ENCODE measurements at places on chromosomes 1 and 21.

- no peak for DNase-seq
Observed at GRCh38 chr21:45632160-45632559, 11.4 kb upstream of the PCBP3 start.

- no peak for DNase-seq
Observed at GRCh38 chr1:24369199-24369598, 44.4 kb downstream of the STPG1 start.

DNA sequence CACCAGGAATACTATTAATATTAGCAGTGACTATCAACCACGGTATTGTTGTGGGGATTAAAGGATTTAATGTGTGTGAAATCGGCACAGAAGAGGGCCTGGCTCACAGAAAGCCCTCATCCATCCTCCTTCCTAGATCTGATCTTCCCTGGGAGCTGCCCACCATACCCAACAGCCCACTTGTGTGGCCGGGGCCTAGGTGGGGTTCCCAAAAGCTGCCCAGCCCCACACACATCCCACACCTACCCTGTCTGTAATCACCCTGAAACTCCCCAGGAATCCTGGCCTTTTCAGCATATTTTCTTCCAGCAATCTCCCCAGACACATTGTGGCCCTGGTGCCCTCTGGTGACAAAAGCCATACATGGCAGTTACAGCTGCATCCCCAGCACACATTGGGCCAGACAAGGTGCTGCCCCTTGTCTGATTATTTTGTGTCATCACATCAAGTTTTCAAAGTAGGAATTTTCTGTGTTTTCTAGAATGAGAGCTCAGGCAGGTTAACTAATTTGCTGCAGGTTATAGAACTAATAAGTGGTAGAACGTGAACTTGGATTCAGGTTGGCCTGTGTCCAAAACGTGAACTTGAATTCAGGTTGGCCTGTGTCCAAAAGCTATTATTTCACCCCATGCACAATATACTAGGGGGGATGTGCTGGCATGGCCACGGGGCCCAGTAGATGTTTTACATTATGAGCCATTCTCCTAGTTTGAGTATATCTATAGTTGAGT lies 5.3 kb upstream of the SLC6A9 start:
- DNase-seq: no peak

DNA sequence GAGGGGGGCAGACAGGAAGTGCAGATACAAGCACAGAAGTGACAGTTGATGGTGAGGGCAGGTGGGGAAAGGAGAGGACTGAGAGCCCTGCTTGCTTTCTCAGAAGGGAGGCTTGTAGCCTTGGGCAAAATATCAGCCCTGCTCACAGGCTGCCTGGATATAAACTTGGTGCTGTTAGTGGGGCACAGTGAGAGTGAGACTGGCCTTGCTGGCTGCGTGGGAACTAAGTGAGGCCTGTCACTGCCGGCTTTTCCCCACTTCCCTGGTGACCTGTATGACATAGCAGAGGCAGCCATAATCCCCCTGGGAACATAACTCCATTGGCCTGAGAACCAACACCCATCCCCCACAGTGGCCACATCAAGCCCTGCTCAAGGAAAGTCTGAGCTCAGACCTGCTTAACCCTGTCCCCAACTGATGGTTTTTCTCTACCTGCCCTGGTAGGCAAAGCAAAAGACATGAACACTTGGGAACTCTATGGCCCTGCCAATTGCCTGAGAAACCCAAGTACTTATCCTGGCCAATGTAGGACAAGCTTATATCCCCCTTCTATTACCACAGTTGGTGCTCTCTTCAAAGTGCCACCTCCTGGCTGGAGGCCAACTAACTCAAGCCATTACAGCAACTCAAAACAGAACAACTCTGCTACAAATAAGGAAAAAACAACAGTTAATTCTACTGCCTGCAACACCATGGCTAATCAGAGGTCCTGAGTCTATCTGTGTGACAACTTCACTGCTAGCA lies 472.7 kb downstream of the PLPP3 start:
- DNase-seq: no peak

GRCh38 chr1:112702067-112702395 lies 4.9 kb downstream of the RHOC start:
- no peak for DNase-seq

DNA sequence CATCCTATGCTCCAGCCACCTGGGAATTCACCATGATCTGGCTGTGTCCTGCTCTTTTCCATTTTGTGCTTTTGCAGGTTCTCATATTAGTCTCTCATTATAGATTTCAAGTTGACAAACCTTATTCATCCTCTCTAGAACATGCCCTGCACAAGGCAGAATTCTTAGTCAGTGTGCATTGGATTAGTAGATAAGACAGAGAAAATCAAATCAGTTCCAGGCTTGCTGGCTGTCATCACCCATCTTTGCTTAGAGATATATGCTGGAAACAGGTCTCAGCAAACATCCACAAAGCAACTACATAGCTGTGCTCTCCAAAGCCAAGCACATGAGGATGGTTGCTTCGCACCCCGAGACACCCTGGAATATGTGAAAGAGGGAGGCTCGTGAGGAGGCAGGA lies 24.8 kb downstream of the TSPAN2 start:
- no peak for DNase-seq

GRCh38 chr21:45235488-45235887 lies 52.2 kb downstream of the POFUT2 start:
- no peak for DNase-seq

GRCh38 chr1:119626841-119627240 lies 21.2 kb downstream of the ZNF697 start:
- DNase-seq: no peak

DNA sequence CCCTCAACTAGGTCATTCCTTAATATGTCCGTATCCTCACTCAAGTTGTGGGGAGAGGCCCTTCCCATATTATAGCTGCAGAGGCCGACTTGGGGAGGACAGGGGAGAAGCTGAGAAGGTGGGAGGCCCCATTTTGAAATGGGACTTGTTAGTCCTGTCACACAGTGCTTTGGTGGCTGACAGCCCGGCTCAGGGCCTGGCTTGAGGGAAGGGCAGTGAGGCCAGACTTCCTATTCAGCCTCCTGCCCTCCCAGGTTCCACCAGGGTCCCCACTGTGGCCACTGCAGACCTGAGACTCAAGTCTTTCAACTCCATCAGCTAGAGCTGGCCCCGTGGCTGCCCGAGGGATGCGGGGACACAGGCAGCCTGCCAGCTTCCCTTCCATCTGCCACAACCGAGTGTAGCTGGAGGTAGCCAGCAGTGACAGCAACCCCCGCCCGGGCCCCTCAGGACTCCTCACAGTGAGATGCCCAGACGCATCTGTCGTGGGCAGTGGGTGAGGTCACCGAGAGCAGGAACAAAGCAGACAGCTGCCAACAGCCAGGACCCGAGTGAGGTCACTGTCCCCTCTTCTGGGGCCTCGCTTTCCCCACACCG lies 36.9 kb downstream of the SIM2 start:
- DNase-seq: no peak

GRCh38 chr1:222021129-222021528 lies 279.2 kb upstream of the DUSP10 start:
- no peak for DNase-seq

DNA sequence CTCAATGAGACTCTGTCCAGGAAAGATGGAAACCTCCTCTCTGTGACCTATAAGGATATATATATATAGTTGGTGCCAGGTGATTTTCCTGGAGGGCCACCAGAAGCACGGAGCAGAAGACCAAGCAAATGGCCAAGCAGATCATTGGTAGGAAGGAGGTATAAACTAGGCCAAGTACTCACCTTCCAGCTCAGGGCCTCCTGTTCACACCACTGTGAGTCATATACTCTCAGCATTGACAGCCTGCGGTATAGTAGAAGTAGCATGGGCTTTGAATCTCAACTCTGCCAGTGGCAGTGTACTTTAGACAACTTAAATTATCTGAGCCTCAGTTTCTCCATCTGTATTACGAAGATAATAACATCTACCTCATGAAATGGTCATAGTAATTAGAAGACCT lies 15.4 kb downstream of the IL12RB2 start:
- no peak for DNase-seq

DNA sequence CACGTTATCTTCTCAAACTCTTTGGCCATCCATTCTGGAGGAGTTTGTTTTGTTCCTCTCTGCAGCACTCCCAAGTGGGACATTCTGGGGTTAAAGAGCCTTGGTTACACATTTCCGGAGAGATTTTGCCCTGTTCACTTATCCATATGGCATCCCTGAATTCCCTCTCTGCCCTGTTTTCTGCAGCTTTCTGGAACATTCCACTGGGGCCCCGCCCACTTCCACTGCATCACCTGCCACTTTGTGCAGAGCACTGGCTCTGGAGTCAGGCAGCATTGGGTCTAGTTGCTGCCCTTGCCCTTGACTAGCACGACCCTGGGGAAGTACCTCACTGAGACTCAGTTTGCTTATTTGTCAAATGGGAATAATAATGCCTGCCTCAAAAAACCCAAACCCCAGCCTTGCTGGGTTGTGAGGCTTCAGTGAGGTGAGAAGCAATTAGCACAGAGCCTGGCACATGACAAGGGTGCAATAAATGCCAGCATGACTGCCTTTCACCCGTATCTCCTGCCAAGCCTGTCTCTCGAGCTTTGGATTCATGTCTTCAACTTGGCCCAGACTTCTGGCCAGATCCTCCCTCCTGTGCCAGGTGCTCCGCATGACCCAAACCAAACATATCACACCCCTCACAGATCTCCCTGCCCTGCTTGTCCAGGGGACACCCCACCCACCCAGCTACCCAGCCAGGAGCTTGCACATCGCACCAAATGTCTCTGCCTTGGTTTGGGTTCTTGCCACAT lies 38.3 kb downstream of the IL6R start:
- no peak for DNase-seq

GRCh38 chr1:99004861-99005442 lies at the start of gene PLPPR5:
Gene PLPPR5 (minus strand): TSS chr1:99004861. CDS start chr1:99004671, 190 bp downstream.
- DNase-seq: no peak

DNA sequence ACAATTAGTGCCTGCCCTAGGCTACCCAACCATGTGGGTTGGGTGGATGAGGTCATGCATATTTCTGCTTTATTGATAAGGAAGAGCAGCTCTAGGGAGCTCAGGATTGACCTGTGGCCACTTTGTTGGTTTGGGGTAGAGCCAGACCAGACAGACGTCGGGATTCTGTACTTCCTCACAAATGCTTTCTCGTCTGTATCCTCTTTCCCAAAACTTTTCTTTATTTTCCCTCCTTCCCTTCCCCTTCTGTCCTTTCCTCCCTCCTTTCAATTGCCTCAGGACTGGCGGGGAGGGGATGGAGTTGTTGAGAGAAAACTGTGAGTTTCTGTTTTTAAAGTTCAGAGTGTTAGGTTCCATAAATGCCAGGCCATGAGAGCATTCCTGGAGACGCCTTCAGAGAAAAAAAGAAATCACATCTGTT lies 68.0 kb downstream of the UCK2 start:
- no peak for DNase-seq

GRCh38 chr1:15885701-15886610 lies 38.4 kb downstream of the SPEN start:
- peak; percentile 78 for DNase-seq

All from AG04450 (cell line).